ENCODE measurements at places on chromosomes 12 and 14.

GRCh38 chr12:88633312-88633711, 53.0 kb upstream of the KITLG start:
- no peak for DNase-seq

- DNase-seq, result no peak
These were observed 9.7 kb upstream of the KRT6B start for GRCh38 chr12:52461693-52462092.

GRCh38 chr12:9699269-9699897, 29.9 kb downstream of the CLEC2D start:
- DNase-seq, result no peak

- DNase-seq, result no peak
These were observed 81.2 kb downstream of the CFAP54 start for GRCh38 chr12:96570579-96570978.

- no peak for DNase-seq
These were observed 4.6 kb upstream of the LRRC23 start for GRCh38 chr12:6899837-6900519.

GRCh38 chr14:65997347-65997746, 488.8 kb upstream of the CCDC196 start:
- DNase-seq, result no peak

GRCh38 chr12:58920102-58920960, at the start of gene LRIG3:
Gene LRIG3, minus strand, starts transcription at chr12:58920504. Its CDS starts 269 bp downstream, at chr12:58920235.
- DNase-seq, result peak; percentile 92

DNA sequence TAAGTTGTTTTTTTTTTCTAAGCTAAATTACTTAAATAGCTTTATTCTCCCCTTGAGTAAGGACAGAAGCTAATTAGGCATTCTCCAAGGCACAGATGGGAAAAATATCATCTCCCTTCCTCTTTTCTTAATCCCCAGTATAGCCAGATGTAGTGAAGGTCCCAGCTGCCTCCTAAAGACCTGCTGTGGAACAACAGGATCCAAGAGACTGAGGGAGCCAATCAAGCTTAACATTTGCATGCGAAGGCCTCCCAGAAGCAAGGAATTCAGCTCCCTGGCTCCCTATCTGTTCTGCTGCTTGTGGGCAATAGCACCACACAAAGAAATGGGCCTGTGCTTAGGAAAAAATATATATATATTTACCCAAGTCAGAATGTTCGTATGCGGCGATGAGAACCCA, 255.2 kb downstream of the SYT1 start:
- DNase-seq, result peak; percentile 83

DNA sequence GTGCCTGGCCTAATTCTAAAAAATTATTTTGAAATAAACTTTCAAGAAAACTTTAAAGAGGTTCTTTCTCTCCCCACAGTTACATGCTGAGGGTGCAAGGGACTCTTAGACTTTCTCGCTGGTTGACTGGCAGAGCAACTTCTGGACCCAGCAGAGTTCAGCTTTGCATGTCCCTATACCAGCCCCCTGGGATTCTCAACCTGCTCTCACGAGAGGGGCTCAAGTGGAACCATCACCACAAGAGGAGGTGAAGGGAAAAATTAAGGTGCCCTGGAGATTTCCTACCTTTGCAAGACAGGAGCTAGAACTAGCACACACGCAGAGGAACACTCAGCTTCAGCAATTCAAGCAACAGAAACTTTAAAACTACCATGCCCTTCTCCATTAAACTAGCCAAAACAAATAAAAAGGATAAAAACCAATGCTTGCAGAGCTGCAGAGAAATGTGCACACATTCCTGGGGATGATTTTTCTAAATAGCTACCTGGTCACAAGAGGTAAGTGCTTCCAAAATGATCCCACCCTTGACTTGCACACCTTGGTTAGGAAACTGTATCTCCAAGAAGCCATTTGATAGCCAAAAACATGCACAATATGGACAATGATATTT, 2.5 kb downstream of the HVCN1 start:
- DNase-seq, result no peak

- DNase-seq, result no peak
These were observed 62.7 kb downstream of the TTC6 start for GRCh38 chr14:37658156-37658555.

DNA sequence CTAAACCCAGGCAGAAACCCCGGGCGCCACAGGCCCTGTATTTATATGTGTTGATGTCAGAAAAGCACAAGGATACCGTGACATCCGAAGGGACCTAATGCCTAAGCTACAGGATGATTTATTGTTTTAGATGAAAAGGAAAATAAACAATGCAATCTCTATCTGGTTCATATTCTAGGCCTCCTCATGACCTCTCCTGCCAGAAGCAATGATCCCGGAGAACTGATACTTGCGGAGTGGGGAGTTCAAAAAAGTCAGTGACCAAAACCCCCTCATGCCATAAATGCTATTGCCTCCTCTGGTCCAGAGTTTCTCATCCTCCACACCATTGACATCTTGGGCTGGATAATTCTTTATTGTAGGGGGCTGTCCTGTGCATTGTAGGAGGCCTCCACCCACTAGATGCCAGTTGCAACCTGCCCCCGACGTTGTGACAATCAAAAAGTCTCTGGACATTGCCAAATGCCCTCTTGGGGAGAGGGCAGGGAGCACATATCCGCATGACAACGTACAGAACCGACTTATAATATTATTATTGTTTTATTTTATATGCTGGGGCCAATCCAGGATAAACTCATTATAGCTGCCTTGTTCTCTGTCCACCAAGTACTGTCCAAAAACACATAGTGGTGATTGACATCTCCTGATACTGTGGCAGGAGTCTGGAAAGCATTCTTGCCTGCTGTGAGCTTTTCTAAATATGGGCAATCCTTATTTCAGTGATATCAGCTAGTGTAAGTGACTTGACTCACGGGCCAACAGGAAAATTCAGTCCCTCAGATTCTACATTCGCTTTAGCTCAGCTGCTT, 1.1 kb upstream of the CSRP2 start:
- no peak for DNase-seq

DNA sequence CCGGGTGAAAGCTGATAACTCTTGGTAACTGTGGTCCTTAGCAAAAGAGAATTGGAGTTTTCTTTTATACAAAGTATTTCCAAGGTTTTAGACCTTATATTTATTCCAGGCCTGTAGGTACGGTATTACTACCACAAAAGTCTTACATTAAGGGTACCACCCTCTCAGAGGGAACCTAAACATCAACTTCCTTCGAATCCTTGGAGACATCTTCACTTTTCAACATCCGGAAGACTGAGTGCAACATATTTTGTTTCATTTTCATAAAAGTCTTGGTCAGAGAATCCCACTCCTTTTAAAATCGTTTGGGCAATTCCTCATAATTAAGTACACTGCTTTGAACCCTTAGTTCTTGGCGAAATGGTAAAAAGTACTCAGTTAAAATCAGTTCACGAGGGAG, 1.2 kb downstream of the CNOT2 start:
- DNase-seq, result no peak

- DNase-seq, result no peak
These were observed 133.8 kb upstream of the FOXN3 start for GRCh38 chr14:89550821-89551220.

- DNase-seq, result no peak
These were observed 613.7 kb downstream of the DIO2 start for GRCh38 chr14:79597566-79597965.

- DNase-seq, result no peak
These were observed 153.1 kb upstream of the FRMD6 start for GRCh38 chr14:51498411-51499227.

- no peak for DNase-seq
These were observed 2.4 kb upstream of the A2M start for GRCh38 chr12:9118158-9118557.

- no peak for DNase-seq
These were observed 21.5 kb downstream of the RIN3 start for GRCh38 chr14:92534932-92535643.

- DNase-seq, result no peak
These were observed 13.8 kb upstream of the DGLUCY start for GRCh38 chr14:91100102-91100501.

- no peak for DNase-seq
These were observed 713.5 kb downstream of the FSCB start for GRCh38 chr14:43793579-43793978.

- DNase-seq, result no peak
These were observed 110.0 kb upstream of the AMIGO2 start for GRCh38 chr12:47189728-47190127.

- DNase-seq, result peak; percentile 71
These were observed 20.7 kb downstream of the FAIM2 start for GRCh38 chr12:49882851-49883464.

DNA sequence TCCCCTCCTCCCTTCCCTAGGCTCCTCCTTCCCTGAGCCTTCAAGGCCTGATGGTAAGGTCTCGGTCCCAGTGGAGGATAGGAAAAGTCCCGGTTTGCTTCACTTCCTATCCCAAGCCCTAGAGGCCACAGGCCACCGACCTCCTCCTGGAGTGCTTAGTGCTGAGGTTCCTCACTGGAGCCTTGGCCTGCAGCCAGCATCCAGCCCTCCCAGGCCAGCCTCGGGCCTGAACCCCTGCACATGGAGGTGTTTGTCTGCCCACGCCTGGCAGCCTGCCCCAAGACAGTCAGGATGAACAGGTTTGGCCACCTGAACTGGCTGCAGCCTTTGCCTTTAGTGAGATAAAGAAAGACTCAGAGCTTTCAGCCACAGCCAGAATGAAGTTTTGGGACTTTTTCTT, 15.8 kb upstream of the KRT7 start:
- DNase-seq, result no peak

- no peak for DNase-seq
These were observed 22.0 kb downstream of the OR5AU1 start for GRCh38 chr14:21133901-21134300.

DNA sequence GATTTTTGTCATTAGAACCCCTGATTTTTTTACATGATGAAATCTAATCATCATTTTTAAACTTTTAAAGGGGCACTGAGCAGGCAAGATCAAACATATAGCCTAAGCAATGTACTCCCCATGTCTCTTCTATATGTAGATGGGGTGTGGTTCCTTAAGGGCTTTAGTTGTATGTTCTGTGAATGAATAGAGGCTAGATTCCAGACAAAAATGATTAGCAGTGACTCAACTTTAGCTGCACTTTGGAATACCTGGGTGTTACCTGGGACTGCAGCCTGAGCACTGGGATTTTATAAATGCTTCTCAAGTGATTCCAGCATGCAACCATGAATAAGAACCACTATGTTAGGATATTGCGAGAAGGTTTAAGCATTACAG, 256.7 kb upstream of the PLEKHG7 start:
- no peak for DNase-seq

DNA sequence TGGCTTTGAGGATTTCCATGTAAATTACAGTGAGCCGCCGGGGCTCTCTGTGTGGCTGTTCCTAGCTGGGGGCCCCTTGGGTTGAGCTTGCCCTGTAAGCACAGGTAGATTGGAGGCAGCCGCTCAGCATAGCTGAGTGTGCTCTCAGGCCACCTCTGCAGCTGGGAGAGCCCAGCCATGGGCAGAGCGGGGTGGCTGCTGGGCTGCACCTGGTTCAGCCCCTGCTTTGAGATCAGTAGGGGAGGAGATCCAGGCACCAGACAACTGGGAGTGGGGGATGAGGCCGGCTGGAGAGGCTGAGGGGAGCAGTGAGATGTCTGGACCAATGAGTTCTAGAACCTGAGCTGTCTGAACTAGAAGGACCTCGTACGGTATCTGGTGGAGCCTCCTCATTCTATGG, 44.8 kb downstream of the CACNA1C start:
- DNase-seq, result no peak

- no peak for DNase-seq
These were observed 35.8 kb downstream of the IL31 start for GRCh38 chr12:122138181-122138580.

DNA sequence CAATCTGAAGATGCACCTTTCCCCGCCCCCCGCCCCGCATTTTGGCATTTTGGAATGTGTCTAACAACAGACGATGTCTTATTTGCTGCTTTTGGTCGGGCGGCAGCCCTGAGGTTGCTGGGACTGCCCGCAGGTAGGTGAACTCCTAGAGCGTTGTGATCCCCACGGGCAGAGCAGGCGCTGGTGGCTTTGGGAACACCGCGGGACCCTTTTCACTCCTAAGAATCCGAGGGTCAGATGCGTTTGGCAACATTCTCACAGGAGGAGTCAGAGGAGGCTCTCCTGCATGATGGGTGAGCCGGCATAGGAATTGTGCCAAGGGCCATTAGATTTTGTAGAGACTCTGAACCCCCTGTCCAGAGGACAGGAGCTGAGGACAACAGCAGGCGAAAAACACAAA, 41.9 kb downstream of the HCAR2 start:
- no peak for DNase-seq

- DNase-seq, result no peak
These were observed 2.0 kb upstream of the PPFIBP1 start for GRCh38 chr12:27521981-27522380.

GRCh38 chr12:109462868-109463692, 14.0 kb downstream of the KCTD10 start:
- peak; percentile 26 for DNase-seq

DNA sequence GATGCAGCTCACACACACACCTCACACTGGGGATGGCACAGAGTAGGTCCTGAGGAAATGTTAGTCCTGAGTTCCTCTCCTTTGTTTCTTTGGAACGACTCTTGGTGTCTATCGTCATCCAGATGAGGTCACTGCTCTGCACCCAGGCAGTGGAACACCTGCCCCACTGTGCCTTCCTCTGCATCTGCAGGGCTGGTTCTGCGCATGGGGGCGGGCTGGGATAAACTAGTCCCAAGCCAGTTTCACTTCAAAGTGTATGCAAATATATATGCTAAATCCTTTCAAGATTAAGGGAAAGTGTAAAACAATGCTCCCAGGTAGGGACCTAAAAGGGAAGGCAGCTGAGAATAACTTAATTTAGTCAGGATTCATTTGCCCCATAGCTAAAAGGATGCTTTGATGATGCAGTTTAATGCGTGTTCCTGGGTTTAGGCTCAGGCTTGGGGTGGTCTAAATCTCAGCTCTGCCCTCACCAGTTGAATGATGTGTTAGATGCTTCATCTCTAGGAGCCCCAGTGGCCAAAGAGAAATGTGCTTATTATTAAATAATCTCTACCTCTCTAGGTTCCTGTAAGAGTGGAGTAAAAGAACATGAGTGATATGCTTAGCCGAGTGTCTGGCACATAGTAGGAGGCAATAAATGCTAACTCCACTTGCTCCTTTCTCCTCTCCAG, 47.1 kb upstream of the OVCH1 start:
- DNase-seq, result no peak

GRCh38 chr12:118827606-118828005, 153.7 kb upstream of the SRRM4 start:
- no peak for DNase-seq

GRCh38 chr12:131618303-131618658, 92.6 kb upstream of the SFSWAP start:
- DNase-seq, result peak; percentile 82

DNA sequence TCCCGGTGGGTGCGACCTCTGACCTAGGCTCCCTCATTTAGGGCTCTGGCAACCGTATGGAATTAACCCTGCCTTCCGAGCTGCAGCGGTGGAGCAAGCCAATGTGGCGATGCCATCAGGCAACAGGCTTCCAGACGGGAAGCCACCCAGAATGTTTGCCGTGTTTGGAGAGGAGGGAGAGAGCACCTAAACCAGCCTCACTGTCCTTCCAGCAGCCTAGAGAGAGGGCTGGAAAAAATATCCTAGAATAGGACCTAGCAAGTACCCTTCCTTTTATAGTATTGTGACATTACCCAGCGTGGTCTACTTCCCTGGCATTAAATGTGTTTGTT, 287 bp upstream of the SLC2A13 start:
- DNase-seq, result no peak

GRCh38 chr12:108102363-108102762, 26.7 kb upstream of the WSCD2 start:
- DNase-seq, result no peak

Measured in neural progenitor cell (in vitro differentiated cells).